ENCODE measurements at places on chromosomes 1 and 21.

DNA sequence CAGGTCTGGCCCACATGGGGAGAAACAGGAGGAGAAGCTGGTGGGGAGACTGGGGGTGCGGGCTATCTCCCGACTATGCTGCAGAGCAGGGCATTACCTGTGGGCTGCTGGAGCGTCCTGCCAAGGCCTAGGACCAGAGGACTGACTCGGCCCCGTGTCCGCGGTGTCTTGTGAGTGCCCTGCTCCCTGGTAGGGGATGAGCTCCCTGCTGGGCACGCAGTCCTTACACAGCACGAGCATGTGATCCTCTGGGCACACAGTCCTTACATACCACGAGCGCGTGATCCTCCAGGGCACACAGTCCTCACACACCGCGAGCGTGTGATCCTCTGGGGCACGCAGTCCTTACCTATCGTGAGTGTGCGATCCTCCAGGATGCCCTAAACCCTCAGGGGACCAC lies 31.8 kb upstream of the CSF3R start:
- no peak for DNase-seq

GRCh38 chr1:184160236-184160635 lies 108.7 kb downstream of the TSEN15 start:
- DNase-seq: peak; percentile 40

GRCh38 chr1:149962039-149962647 lies 25.5 kb upstream of the MTMR11 start:
- DNase-seq: peak; percentile 26

- DNase-seq: no peak
Measured at GRCh38 chr1:245671966-245672767, 517.4 kb downstream of the KIF26B start.

DNA sequence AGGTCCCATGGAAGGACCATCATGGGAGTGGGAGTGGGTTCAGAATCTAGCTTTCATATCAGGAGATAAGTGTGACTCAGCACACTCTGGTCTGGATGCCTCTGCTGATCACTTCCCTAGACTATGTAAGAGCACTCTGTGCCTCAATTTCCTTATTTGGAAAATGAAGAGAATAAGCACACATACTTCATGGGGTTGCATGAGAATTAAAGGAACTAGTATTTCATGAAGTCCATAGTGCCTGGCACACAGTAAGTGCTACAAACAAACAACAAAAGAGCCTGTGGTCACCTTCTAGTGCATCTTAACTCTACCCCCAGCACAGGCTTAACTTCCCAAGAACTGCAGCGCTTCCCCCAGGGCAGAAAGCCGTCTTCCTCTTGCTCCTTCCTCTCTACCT lies 9.6 kb upstream of the IL20 start:
- no peak for DNase-seq

DNA sequence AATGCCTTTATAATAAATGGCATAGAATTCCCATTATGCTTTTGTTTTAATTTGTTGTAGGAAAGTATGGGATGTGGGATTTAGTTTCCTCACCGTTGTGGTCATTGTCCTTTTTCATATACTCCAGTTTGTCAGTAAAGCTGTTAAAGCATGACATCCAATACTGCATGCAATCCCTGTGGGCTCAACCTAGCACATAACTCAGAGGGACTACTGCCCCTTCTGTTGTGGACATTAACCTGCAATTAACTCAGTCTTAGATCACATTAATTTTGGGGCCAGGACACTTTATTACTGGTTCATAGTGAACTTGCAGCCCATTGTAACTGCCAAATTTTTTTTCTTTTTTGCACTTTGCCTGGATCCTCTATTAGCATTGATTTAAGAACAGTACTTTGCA lies 112.5 kb downstream of the DNM3 start:
- no peak for DNase-seq

DNA sequence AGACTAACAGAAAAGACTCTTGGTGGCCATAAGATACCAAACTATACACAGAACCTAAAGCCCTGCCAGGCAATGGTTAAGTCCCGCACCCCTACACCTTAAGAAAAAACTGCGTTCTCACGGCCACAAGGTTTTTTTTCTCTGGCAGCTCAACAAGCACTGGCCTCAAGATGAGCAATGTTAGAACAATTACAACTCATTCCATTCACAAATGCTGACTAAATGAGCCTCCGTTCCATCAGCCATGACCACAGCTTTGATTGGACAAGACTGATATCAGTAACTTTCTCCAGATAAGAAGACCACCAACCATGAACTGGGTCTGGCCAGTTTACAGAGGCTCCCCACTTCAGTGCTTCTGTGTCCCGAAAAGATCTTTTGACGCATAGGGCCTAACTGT lies 31.9 kb downstream of the SEC16B start:
- peak; percentile 35 for DNase-seq

- no peak for DNase-seq
Measured at GRCh38 chr1:115458426-115459114, 120.5 kb upstream of the NGF start.

DNA sequence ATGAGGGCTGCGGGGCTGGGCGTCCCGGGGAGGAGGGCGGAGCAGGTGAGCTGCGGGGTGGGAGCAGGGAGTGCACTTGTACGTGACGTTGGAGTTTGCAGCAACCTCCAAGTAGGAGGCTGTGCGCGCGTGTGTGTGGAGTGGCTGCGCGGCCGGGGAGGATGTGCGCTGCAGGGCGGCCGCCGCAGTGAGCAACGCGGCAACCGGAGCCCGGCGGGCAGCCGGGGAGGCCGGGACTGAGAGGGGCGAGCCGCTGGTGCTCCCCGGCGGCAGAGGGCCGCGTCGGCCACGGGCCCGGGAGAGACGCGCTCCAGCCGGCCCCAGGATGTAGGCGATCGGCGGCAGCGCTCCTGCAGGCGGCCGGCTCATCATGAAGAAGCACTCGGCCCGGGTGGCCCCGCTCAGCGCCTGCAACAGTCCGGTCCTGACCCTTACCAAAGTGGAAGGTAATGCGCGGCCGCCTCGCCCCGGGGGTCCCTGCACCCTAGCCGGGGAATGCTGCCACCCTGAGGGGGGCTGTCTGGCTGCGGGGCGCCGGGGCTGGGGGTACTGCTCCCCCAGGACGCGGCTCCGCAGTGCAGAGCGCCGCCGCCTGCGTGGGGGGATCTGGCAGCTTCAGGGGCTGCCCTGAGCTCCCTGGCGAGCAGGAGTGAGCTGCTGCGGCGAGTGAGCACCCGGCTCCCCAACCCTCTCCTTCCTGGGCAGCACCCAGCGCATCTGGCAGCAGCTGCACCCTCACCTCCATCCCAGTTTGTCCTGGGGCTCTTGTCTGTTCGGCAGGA lies 158.9 kb upstream of the COA6 start:
- no peak for DNase-seq

DNA sequence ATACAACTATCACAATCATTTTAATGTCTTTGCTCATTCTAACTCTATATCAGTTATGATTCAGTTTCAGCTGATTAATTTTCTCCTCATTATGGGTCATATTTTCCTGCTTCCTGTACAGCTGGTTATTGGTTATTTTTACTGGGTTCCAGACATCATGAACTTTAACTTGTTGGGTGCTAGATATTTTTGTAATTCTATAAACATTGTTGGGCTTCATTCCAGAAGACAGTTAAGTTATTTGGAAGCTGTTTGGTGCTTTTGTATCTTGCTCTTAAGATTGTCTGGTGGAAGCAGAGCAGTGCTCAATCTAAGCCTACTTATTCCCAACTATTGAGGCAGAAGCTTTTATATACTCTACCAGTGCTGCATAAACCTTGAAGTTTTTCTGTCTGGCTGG lies 34.4 kb upstream of the HFM1 start:
- no peak for DNase-seq

DNA sequence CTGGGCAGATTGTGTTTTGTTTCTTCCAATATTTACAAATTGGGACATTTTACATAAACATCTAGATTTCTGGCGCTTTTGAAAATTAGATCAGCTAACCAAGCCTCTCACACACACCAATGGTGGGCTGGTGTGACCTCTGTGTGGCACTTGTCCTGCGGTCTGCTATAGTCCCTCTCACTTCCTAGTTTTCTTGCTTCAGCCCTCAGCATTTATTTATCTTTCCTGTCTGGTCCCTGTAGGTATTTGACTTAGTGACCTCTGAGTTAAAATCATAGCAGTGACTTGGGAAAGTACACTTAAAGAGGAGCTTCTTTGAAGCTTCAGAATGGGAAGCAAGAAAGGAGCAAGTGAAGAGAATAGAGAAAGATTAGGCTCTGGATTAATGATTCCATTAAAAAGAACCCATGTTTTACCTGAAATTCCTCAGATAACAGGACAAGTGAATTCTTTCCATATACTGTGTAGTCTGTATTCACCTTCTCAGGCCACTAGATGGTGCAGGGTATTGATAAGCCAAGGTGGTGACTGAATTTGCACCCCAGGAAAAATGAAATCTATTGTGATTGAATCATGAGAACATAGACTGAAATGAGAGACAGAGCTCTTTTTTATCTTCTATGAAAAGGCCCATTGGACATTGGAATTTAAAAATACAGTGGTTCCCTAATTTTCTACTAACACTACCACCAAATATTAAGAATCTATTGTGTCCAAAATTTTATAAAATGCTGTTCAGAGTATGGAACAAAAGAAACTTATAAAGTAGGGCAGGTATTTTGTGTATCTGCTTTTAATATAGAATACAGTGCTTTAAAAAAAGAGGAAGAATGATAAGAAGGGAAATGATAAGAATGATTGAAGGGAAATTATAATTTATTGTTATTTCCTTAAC lies 7.1 kb upstream of the DIPK1A start:
- DNase-seq: no peak

DNA sequence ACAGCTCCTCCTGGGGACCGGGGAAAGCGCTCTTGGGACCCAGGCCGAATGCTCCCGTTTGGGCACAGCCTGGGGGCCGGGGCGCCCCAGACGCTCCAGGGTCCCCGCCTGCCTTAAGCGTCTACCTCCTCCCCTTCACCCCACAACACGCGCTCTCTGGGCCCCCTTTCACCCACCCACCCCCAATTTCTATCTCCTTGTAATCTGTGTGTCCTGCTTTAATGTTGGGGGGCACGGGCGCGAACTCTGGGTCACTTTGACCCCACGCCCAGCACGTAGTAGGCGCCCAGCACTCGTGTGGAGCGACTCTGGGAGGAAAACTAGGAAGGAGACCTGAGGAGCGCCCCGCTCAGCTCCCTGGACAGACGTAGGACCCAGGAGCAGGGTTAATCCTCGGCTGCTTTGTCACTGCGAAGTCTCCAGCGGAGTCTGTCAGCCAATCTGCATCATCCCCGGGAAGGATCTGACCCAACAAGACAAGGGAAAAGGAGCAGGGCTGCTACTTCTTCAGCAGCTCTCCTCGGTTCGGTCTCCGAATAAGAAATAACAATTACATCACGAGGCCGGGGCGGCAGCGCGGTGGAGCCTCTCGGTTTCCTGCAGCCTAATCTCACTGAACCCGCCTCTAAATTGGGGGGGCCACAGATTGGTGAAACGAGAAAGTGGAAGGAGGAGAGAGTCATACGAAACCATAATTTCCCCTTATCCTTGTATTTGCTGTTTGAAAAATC lies 757 bp upstream of the NRIP1 start:
- peak; percentile 45 for DNase-seq

DNA sequence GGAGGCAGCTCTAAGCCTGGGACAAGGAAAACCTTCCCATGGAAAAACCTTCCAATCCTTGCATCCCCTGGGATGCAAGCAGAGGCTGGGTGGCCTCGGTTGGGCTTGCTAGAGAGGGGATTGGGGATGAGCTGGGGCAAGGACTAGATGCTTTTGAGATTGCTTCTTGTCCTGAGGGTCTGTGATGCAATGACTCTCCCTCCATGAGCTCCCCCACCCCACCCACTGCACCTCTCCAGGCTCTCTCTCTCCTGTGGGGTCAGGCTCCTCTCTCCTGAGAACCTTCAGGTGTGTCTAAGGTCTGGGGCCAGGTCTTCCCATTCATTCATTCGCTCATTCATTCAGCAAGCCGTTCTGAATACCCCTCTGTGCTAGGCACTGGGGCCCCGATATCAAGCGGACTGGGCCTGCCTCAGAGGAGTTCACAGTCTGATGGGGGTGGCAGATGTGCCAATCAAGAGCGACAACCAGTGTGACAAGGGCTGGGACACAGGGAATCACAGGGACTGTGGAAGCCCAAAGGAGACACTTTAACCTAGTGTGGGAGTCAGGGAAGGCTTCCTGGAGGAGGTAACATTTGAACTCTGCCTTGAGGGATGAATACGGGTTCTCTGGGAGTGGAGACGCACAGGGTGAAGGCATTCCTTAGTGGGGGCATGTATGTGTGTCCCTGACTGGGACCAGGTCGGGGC lies 6.5 kb downstream of the LDLRAD1 start:
- no peak for DNase-seq

DNA sequence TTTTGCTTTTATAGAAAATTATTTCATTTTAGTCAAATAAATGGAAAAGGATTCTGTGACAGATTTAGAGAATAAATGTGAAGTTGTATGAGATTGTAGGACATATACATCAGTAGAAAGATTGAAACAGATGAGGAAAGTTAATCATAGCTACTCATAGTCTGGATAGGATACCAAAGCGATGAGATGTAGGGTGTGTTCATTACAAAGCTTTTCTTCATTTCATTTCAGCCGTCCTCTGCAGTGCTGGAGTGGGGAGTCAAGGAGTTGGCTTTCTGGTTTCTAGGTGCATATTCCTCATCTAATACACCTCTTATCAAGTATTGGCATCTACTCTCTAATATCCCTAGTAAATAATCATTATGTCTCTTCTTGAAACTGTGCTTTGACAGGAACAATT lies 149.5 kb upstream of the NEGR1 start:
- no peak for DNase-seq

- no peak for DNase-seq
Measured at GRCh38 chr1:234842726-234843641, 233.0 kb upstream of the IRF2BP2 start.

DNA sequence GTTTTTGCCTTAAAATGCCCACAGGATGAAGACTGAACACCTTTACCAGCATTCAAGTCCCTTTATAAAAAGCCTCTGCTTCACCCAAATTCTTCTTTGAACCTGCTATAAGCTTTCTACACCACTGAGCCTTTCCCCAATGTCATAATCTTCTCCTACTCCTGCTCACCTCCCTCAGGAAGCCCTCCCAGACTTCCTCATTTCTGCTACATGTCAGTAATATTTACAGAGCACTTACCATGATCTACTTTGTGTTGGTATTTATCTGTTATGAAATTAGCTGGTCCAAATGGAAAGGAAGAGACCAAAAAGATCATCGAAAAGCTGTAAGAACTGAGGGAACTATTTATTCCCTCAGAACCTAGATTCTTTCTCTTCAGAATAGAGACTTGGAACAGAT lies 8.5 kb downstream of the OVGP1 start:
- no peak for DNase-seq

DNA sequence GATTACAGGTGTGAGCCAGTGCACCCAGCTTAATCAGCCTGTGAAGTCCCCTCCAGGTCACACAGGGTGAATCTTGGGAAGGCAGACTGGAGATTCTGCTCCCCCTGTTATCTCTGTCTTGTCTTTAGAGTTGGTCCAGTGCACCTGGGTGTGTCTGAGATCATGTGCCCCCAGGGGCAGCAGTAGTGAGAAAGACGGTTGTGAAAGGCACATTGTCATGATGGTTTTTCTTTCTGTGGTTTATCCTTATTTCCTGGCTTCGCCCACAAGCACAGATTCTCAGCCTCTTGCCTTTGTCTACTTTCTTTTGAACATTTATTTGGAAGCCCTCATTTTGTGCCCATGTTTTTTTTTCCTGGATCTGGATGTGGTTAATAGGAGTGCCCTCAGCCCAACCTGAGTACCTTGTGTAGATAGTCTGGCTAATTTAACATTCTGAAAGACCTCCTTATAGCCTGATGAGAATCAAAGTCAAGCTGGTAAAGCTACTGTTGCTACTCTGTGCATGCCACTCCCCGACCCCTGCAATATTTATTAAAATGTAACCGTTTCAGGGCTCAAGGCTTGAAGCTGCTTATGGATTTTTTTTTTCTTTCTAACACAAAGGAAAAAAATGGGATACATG lies 23.7 kb downstream of the UCK2 start:
- no peak for DNase-seq

GRCh38 chr1:81607086-81607485 lies 193.6 kb upstream of the ADGRL2 start:
- DNase-seq: no peak

Data from BJ (cell line).